ENCODE measurements at places on chromosomes 11 and 22.

DNA sequence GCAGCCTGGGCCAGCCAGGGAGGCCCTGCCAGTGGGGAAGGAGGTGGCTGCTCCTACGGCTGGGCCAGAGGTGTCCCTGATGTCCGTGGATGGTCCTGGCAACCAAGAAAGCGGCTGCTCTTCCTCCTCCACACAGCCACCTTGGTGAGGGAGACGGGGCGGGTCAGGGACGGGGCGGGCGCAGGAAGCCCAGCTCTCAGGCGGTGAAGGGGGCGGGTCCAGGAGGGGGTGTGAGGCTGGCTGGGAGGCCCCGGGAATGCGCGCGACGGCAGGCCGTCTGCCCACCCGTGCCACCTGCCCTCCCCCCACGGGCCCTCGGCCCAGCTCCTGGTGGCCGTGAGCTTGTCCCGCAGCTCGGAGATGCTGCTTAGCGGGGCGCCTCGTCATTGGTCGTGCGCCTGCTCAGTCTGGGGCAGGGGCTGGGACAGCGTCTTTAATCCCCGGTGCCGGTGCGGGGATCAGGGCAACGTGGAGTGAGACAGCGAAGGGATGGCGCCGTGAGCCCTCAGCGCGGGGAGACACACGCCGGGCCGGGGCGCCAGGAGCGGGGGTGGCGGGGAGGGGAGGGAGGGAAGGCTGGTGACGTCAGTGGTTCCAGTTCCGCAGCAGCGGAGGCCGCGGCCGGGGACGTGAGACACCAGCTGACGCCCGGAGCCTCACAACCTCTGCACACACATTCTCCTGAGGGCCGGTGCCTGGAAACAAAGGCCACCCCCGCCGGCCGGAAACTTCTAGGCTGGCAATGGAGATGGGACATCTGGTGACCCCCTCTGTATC is 6.7 kb upstream of the BRSK2 start:
- peak; percentile 39 for DNase-seq

- DNase-seq: no peak
Measured at GRCh38 chr11:61046833-61047232, 55.5 kb upstream of the CD5 start.

- DNase-seq: no peak
Measured at GRCh38 chr11:35647421-35648093, 15.0 kb upstream of the TRIM44 start.

GRCh38 chr11:33655842-33656600 is 44.6 kb downstream of the C11orf91 start:
- no peak for DNase-seq

DNA sequence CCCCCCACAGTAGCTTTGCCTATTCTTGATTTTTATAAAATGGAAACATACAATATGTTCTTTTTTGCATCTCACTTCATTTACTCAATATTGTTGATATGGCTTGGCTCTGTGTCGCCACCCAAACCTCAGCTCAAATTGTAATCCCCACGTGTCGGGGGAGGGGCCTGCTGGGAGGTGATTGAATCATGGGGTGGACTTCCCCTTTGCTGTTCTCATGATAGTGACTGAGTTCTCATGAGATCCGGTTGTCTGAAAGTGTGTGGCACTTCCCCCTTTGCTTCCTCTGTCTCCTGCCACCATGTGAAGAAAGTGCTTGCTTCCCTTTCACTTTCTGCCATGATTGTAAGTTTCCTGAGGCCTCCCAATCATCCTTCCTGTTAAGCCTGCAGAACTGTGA is 431.3 kb downstream of the MN1 start:
- peak; percentile 58 for DNase-seq

Measured in KBM-7 (cell line).